ENCODE measurements at places on chromosomes 5 and 9.

DNA sequence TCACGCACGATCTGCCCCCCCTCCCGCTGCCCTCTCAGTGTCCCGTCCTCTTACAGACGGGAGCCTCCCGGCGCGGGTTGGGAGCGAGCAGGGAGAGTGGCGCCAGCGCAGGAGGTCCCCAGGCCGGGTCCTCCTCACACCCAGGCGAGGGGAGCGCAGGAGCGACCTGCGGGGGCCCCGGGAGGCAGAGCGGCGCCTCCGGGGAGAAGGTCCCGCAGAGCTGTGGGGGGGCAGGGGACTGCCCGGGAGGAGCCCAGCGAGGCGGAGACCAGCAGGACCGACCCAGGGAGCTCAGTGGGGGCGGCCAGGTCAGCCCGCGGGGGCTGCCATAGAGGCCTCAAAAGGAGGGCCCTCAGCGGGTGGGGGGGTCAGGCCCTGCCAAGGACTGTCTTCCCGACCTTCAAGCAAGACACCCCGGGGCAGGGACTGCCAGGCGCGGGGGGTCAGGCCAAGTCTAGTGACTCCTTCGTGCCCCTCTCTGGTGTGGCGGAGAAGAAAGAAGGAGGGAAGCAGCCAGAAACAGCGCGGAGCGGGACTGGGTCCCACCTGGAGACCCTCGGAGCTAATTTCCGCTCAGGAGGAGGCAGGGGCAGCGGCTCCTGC lies 123.3 kb upstream of the ERCC6L2 start:
- H3K4me3 ChIP-seq, result no peak overlapping the region
- no peaks in the 10 kb centered on the region for H3K36me3 ChIP-seq
- H3K27me3 ChIP-seq, result peaks cover 9% of the 10 kb centered on the region

GRCh38 chr9:92612292-92612691 lies 57.6 kb downstream of the IPPK start:
- H3K27ac ChIP-seq, result no peak overlapping the region
- peaks cover 15% of the 10 kb centered on the region for H3K36me3 ChIP-seq
- no peak overlapping the region for H3K4me3 ChIP-seq
- H3K27me3 ChIP-seq, result no peaks in the 10 kb centered on the region
- DNase-seq, result no peak
- H3K4me1 ChIP-seq, result peaks cover 3% of the 10 kb centered on the region

DNA sequence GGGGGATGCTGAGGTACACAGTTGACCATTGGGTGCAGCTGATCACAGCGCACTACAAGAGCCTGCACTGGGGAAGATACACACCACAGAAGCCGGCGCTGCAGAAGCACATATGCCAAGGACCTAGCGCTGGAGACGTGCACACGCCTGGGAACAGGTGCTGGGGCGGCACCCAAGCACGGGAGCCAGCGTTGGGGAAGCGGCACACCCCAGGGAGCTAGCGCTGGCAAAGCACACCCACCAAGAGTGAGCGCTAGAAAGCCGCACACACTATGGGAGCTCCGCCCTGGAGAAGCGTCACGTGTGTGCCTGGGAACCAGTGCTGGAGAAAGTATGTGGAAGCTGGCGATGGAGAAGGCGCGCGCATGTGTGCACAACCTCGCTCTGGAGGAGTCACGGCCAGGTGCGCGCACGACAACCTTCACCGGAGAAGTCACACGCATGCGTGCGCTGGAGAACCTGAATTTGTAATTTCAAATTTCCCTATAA lies 4.5 kb downstream of the FANCC start:
- peaks cover 12% of the 10 kb centered on the region for H3K4me1 ChIP-seq
- DNase-seq, result no peak

DNA sequence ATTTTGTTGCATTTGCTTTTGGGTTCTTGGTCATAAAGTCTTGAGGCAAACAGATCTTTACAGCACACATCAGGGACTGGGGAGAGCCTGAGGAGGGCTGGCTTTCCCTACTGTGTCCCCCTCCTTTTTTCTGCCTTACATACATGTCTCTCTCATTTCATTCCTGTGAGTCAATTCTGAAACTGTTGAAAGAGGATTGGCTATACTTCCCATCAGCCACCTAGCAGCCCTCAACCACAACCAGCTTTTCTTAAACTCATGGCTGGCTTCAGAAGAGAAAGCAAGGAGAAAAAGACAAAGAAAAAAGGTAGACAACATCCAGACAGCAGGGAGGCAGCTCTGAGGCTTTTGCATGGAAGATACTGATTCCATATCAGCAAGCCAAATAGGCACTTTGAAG lies 374.8 kb upstream of the KIF2A start:
- H3K27ac ChIP-seq, result no peak overlapping the region
- H3K4me3 ChIP-seq, result no peak overlapping the region
- no peaks in the 10 kb centered on the region for H3K36me3 ChIP-seq

Data from natural killer cell treated with Interleukin-12 subunit alpha and Interleukin-12 subunit beta and Interleukin-15 and Interleukin-18, amount 100 ng/mL, for 72 hours (primary cell).